Progenitor cell of endocrine pancreas (in vitro differentiated cells): ENCODE measurements at places on chromosomes 13 and 19. TPM values are rescaled to one million over a fixed set of nuclear protein-coding genes. Genes with fewer than 3 reads are reported as not detected.

- DNase-seq, result no peak
Observed at GRCh38 chr19:31572102-31572975, 223.1 kb upstream of the TSHZ3 start.

- DNase-seq, result no peak
Observed at GRCh38 chr19:3159565-3159964, 19.0 kb upstream of the S1PR4 start.

GRCh38 chr13:106371024-106371423 lies 164.4 kb downstream of the EFNB2 start:
- DNase-seq, result no peak

DNA sequence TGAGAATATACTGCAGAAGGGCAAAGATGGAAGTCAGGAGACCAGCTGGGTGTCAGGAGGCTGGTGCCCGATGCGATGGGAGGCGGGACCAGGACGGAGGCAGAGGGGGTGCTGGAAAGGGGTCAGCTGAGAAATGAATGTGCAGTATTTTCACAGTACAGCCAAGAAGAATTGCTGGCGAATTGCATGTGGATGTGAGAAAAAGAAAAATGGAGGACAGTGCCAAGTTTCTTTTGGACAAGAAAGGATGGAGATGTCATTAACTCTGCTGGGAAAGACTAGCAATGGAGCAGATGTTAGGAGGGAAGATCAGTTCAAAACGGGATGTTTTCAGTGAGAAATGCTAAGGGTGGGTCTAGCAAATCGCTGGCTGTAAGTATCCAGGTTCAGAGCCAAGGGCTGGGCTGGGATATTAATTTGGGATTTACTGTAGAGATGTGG lies 7.0 kb downstream of the CRYL1 start:
- DNase-seq, result no peak

GRCh38 chr13:80562433-80563156 lies 221.7 kb upstream of the SPRY2 start:
- DNase-seq, result no peak

Gene TLE6
- 18.4 and 21.0 TPM in 2 replicates for total RNA-seq

DNA sequence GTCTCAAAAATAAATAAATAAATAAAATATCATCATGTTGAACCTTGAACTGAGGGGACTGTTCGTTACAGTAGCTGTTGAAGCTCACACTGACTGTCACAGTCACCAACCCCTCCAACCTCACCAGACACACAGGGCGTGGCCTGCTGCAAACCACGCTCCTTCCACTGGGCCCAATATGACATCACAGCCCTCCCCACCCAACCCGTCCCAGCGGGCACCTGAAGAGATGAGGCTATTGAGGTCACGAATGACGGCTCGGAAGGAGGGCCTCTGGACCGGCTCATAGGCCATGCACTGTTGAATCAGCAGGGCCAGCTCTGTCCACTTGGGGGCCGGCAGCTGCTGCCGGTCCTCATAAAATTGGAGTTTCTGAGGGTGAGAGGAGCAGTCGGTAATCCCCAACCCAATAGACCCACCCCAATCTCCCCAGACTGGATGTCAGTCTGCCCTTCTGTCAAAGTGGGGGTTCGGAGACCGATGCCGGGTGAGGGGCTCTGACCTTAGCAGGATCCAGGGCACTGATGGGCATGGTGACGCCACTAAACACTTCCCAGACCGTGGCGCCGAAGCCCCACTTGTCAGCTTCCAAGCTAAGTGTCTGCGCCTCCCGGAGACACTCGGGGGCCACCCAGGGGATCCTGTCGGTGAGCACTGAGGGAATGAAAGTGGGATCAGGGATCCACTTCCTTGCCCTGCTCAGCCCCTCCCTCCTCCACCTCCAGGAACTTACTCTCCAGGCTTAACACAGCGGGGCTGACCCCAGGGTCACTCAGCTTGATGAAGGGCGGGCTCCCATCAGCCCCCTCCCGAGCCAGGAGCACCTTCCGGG lies 13.2 kb downstream of the JAK3 start:
- no peak for DNase-seq

Gene CD33
- not detected in 2 replicates for total RNA-seq

DNA sequence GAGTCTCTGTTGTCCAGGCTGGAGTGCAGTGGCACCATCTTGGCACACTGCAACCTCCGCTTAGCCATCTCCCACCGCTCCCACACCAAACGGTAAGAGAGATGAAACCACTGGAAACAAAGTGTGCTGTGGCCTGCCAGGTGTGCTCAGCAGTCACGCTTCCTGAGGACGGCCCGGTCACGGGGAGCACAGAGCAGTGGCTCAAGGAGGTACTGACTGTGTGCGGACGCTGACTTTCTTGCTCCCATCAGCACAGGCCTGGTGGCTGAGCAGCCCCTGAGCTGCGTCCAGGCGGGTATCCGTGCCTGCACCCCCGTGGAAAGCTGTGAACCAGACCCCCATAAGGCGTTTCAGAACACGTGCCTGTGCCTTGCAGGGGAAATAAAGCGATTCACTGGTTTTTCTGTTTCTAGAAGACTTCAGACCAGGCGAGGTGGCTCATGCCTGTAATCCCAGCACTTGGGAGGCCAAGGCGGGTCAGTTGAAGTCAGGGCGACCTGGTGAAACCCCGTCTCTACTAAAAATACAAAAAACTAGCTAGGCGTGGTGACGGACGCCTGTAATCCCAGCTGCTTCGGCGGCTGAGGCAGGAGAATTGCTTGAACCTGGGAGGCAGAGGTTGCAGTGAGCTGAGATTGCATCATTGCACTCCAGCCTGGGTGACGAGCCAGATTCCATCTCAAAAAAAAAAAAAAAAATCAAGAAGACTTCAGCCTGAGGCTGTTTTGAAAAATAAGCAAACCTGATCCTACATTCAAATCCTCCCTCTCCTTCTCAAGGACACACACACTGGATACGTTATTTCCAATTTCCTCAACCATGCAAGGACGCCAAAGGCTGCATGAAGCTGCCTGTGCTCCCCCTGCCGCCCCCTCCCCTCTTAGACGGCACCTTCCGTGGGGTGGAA lies 25.5 kb downstream of the ADPRHL1 start:
- DNase-seq, result no peak

GRCh38 chr13:59398127-59398526 lies 765.6 kb downstream of the DIAPH3 start:
- no peak for DNase-seq

DNA sequence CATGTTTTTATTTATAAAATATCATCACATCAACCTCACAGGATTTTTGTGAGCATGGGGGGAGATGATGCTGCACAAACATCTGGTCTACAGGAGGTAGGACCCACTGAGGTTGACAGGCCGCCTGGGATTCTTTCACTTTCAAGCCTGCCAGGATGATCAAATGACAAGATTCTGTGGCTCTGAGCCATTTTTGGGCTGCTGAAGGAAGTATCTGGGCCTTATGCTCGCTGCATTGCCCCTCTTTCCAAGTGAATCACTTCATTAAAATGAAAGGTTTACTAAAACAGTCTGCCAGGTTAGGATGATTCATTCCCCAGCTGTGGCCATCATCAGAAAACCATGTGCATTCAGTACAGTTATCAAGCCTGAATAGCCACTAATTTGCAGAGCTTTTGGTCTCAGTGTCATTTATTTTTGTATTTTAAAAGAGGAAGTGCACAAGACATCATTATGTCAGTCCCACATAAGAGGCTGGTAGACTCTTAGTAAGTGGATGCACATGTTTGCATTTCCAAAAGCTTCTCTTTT lies 34.4 kb downstream of the STARD13 start:
- no peak for DNase-seq

Gene KANK3
- total RNA-seq, result 0.36 and 0.91 TPM in 2 replicates

Gene CEACAM16
- not detected in 2 replicates for total RNA-seq

Gene FAM216B
- not detected in 2 replicates for total RNA-seq

Gene GPC5
- total RNA-seq, result 0.16 and 0.57 TPM in 2 replicates

Gene CRLF1
- total RNA-seq, result 4.4 and 6.0 TPM in 2 replicates

DNA sequence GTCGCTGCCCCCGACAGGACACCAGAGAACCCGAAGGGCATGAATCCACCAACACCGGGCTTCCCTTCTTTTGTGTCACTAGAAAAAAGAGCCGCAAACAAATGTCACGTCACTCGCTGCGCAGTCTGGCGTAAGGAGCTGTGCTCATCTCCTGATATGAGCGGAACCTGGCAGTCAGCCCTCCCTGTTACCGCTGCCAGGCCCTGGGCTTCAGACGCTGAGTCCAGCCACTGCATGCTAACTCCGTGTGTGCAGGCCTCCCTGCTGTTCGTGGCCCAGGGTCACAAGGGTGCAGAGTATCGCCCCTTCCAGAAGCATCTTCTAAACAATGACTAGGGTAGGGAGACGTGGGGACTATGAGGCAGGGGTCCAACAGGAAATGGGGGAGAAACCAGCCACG lies 71.3 kb downstream of the SLC7A1 start:
- no peak for DNase-seq

Gene ZNF730
- total RNA-seq, result 21.3 and 21.8 TPM in 2 replicates

Gene SIX5
- 36.9 and 42.3 TPM in 2 replicates for total RNA-seq

DNA sequence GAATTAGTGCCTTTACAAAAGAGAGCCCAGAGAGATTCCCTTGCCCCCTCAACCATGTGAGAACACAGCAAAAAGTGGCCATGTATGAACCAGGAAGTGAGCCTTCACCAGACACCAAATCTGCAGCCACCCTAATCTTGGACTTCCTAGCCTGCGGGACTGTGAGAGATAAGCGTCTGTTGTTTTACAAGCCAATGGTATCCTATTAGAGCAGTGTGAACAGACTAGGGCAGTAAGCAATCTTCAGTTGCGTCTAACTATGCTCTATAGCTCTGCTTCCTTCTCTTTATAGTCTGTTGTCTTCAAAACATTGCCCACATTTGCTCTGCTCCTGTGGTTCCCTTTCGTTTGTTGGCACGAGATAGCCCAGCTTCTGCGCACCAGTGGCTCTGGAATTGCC lies 109.5 kb upstream of the FNDC3A start:
- DNase-seq, result no peak

Gene PLVAP
- 0.12 and 0.42 TPM in 2 replicates for total RNA-seq

DNA sequence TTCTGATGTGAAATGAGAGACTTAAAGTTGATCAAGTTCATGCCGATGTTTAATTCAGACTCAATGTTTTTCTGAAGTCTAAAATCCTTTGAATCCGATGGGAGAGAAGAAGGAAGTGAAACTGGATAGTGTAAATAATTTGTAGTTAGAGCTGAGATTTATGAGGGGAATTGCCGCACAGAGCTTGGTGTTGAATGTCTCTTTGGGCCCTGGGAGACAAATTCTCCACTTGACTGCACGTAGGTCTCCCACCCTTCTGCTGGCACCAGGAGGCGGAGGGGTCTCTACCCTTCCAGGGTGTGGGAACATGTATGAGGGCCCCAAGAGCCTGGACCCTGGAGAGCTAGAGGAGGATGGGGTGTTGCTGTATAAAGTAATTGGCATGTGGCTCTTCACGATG lies 140.8 kb upstream of the SERP2 start:
- DNase-seq, result no peak

- DNase-seq, result no peak
Observed at GRCh38 chr19:18730885-18731513, 47.5 kb downstream of the CRTC1 start.

DNA sequence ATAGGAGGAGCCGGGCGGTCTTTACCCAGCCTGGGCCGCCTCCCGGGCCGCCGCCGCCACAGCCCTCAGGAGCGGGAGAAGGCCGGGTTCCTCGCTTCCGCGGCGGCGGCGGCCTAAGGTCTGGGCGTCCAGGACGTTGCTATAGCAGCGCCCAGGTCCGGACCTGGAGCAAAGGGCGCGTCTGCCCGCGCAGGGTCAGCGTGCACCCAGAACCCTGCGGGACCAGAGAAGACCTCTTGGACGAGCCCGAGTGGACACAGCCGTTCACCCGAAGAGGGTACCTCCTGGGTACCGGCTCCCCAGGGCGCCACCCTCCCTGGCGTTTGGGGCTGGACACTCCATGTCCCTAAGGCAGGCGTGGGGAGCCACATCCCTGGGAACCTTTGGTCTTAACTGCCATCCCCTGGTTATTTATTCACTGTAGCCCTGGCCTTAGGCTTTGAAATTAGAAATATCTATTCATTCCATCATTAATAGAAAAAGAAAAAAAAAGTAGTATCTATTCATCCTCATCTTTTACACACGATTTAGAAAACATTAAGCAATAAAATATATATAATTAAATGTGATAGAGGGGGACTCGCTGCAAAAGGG lies 2.4 kb downstream of the DZIP1 start:
- DNase-seq, result peak; percentile 45

Gene RPS16
- total RNA-seq, result 1,449 and 1,510 TPM in 2 replicates

Gene LENG8
- 188 and 210 TPM in 2 replicates for total RNA-seq

Gene ZNF350
- total RNA-seq, result 14.2 and 14.3 TPM in 2 replicates

GRCh38 chr13:79128158-79128557 lies 277.9 kb downstream of the RBM26 start:
- DNase-seq, result no peak

Gene ZNF418
- total RNA-seq, result 20.5 and 21.9 TPM in 2 replicates

Gene RUBCNL
- total RNA-seq, result 1.4 and 2.1 TPM in 2 replicates

DNA sequence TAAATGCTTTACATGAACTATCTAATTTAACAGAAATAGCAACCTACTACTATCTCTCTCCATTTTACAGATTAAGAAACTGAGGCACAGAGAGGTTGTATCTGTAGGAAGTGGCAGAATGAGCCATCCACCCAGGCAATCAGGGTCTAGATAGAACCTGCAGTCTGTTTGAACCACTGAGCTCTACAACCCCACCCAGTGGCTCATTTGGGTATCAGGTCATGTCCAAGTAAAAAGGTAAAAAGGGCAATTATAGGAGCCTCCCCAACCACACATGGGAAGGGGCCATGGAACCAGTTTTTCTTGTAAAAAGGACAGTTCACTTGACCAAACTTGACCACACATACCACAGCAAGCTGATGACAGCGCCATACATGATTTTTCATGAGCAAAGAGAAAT lies 92.9 kb upstream of the SGCG start:
- DNase-seq, result no peak

DNA sequence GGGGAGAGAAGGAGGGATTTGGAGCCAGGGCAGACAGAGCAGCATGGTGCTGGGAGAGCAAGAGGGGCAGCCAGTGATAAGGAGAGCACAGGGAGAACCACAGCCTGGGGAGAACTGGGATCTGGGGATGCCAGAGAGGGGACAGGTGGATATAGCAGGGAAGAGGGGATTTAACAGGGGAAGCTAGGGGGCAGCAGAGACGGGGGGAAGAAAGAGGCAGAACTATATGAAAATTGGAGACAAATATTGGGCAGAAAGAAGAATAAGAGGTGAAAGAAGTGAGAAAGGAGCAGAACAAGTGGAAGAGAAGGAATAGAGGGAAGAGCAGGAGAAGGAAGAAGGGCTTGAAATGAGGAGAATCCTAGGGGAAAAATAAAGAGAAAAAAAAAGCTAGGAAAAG lies 6.5 kb upstream of the ZNF528 start:
- no peak for DNase-seq

GRCh38 chr19:18418483-18419194 lies 559 bp upstream of the SSBP4 start:
- peak; percentile 17 for DNase-seq

DNA sequence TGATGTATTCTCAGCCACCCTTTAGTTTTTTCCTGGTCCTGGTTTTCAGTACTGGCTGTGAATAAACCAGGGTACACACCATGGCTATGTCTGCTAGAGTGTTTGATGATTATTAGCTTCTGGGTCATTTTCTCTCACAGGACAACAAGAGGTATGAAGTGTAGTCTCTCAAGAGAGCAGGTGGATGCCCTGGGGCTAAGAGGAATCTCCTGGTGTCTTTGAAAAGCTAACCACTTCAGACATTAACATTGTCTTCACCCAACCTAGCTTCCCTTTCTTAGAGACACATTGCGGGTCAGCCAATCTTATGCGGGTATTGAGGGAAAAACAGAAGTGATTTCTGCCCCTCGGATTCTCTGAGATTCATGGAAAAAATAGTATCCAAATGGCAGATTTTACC lies 1.6 kb downstream of the ZNF730 start:
- DNase-seq, result no peak

Gene SLC25A41
- total RNA-seq, result 1.4 and 1.5 TPM in 2 replicates
